ENCODE measurements at places on chromosomes 6 and 20.

- DNase-seq, result peak; percentile 11
Observed at GRCh38 chr6:146905181-146905704, 299.0 kb upstream of the STXBP5 start.

DNA sequence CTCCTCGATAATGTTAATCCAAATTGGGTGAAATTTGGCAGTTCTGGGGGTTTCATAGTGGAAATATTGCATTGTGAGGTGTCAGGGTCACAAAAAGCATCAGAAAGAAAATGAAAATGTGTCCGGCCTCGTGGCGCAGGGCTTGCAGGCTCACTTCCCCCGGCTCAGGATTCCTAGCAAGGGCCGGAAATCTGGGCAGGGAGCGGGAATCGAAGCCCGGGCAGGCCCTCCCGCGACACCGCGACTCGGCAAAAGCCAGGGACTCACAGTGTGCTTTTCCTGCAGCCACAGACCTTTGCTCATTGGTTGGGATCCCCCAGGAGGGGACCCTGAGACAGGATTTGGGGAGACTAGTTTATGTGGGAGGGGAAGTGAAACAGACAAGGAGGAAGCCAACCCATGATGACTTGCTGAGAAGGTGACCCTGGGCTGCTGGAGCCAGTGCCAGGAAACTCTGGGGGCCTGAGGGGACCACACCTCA lies 847 bp upstream of the CD93 start:
- no peak for DNase-seq

- DNase-seq, result no peak
Observed at GRCh38 chr20:31759836-31760518, 20.9 kb downstream of the TPX2 start.

GRCh38 chr6:63923139-63923739 lies 287.6 kb downstream of the PHF3 start:
- DNase-seq, result peak; percentile 39

- DNase-seq, result no peak
Observed at GRCh38 chr6:101276066-101276465, 117.4 kb upstream of the GRIK2 start.

All from NCI-H526 (cell line).